Kidney tubule cell (primary cell): ENCODE measurements at places on chromosomes 11 and 22.

DNA sequence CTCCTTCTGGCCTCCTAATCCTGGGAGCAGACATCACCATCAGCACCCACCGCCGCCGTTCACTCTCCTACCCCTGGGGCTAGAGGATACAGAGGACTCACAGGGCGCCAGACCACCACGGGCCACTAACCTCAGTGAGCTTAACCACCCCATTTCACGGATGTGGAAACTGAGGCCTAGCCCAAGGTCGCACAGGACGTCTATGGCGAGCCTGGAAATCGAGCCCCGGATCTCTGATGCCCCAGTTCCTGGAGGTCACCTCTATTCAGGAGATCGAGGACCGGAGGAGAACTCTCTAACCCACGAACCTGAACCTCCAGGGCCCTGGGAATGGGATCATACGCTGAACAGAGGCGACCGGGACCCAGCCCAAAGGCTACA, 349 bp downstream of the TIMM10 start:
- DNase-seq = no peak

DNA sequence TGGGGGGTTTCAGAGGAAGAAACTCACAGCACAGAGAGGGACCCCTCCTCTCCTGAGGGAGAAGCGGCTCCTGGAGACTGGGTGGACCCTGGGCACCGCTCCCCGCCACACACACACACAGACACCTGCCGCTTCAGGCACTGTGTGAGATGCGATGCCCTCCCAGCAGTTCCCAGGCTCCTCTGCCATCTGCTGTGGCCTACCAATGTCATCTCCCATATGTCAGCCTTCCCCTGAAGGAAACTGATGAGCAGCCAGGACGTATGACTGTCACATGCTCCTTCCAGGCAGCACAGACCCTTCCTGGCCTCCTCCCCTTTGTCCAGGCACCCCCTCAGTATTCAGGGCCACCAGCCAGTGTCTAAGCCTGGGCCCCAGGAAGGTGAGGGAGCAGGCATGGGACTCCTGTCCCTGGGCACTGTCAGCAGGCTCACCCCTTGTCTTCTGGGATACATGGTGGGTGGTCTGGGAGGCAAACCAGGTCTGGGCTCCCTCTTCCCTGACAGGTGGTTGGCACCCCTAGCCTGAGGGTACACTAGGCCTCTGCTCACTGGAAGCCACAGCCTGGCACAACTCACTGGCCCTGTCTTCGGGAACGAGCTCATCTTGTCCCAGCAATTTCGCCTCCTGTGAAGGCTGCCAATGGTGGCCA, 11.8 kb upstream of the BCR start:
- no peak for DNase-seq

- DNase-seq = no peak
These were observed 49.7 kb downstream of the PLEKHA7 start for GRCh38 chr11:16964501-16964900.

GRCh38 chr22:48103126-48103875, 1340.9 kb downstream of the TBC1D22A start:
- DNase-seq = no peak

DNA sequence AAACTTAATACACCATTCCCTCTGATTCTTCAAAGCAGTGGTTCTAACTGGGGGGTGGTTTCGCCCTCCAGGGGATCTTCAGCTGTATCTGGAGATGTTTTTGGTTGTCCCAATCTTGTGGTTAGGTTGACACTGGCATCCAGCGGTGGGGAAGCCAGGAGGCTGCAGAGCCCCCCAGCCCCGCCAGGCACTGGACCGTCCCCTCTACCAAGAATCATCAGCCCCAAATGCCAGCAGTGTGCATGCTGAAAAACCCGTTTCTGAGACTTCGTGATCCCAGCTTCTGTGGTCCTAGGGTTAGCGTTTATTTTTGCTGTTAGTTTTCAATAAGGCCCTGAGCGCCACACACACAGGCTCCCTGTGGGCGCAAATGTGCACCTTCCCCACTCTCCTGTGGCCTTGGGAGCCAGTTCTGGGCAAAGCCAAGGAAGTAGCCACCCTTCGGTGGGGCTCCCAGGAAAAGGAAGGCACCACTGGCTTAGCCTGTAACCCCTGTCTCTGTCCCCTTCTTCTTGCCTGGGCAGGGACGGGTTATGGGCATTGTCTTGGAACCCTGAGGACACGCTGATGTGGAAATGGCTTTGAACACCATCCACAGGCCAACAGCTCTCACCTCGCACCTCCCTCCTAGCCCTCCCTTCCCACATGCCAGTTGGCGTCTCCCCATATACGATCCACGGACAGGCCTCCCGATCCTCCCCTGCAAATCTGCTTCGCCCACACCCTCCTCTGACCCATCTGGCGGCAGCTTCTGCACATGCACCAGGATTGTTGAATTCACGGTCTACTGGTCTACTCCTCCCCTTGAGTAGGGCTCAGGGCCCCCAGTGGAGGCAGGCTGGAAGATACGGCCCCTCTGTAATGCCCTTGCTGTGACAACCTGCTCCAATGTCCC, 71.4 kb upstream of the CCND1 start:
- no peak for DNase-seq

GRCh38 chr11:130213143-130213978, 53.8 kb downstream of the ST14 start:
- DNase-seq = peak; percentile 40

- DNase-seq = peak; percentile 22
These were observed 42.4 kb downstream of the KCNJ4 start for GRCh38 chr22:38412435-38413084.

DNA sequence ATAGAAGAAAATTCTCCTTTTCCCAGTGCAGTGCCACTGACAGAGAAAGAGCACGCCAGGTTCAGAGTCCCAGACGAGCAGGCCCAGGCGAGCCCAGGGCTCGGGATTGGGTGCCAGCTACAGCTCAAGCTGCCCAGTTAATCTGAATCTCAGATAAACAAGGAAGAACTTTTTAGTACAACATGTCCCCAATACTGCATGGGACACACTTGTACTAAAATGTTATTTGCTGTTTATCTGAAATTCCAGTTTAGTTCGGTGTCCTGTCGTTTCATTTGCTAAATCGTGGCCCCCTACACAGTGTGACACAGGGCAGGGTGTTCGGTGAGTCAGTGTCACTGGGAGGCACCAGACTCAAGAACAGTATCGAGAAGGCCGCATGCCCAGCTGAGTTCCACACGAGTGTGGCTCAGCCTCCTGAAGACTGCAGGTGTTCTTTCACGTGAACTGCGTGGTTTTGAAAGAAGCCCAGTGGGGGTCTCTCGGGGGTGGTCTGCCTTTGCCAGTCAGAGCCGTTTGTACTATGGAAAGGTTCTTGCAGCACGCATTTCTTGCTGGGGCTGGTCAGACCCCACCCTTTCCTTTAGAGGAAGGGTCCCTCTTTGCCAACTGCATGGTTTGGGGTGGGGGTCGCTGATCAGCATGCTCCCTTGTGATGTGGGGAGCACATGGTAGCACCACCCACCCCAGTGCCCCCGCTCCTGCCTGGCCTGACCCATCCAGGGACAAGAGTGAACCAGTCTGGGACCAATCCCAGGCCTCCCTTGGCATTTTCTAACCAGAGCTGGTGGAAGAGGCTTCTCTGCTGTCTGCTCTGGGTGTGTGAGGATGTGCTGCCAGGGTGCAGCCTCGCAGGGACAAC, 115.6 kb upstream of the B3GAT1 start:
- no peak for DNase-seq

GRCh38 chr11:24747275-24748251, 250.7 kb downstream of the LUZP2 start:
- DNase-seq = no peak
